ENCODE measurements at places on chromosomes 7 and 10.
A peak's percentile ranks its signal among the peaks of the same experiment; 100 is the strongest.

DNA sequence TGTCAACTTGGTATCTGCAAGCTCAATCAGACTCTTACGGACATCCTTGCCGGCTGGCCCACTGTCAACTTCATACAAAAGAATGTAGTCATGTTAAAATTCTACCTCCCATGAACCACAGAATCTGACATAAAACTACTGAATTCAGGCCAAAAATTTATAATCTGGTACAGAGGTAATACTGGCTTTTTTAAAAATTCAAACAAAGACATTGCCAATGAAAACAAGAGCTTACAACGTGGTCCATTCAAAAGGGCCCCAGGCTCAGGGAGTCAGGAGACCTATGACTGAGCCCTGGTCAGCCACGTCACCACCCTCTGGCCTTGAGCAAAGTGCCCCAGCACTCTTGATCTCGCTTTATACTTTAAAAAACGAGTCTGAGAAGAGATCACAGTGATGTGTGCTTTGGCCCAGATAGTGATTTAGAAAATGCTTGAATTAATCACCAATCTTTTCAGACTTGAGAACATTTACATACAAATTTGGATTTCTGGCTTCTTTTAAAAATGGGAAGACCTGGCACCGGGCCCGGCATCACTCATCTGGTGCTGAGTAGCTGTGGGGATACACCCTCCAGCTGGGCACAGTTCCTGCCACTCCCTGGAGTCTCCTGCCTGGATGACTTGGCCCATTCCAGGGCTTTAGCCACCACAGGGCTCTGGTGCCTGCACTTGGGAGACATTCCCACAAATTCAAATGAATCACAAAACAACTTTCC lies 94.1 kb downstream of the PIP4K2A start:
- no peak for DNase-seq

GRCh38 chr7:144691240-144691639 lies 144.6 kb downstream of the TPK1 start:
- DNase-seq: peak; percentile 5

GRCh38 chr10:74384615-74385183 lies 233.7 kb downstream of the ADK start:
- no peak for DNase-seq

- DNase-seq: no peak
Measured at GRCh38 chr7:155344270-155344617, 46.6 kb downstream of the INSIG1 start.

- no peak for DNase-seq
Measured at GRCh38 chr10:110522365-110522988, 24.8 kb downstream of the DUSP5 start.

DNA sequence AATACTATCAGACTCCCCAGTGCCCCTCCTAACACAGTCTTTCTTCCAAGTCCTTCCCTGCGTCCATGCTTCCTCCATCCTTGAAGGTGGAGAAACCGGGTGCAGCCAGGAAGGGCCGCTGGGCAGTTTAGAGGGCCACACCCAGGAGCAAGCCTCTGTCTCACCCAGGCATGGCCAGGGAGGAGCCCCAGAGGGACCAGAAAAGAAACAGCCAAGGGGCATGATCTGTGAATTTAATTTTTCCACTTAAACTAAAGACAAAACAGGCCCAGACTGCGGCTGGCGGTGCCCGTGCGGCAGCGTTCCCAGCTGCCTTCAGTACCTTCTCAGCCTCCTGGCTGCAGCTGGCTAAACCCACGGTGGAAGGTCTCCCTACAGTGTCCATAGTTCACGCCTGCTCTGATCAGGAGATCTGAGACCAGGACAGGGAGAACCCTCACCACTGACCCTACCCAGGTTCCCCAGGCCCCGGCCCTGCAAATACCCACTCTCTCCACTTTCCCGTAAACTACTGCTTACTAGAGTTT lies 12.9 kb downstream of the UNCX start:
- no peak for DNase-seq

- DNase-seq: no peak
Measured at GRCh38 chr7:33774762-33775523, 130.4 kb upstream of the BMPER start.

GRCh38 chr10:6528198-6528950 lies 51.7 kb downstream of the PRKCQ start:
- DNase-seq: no peak

DNA sequence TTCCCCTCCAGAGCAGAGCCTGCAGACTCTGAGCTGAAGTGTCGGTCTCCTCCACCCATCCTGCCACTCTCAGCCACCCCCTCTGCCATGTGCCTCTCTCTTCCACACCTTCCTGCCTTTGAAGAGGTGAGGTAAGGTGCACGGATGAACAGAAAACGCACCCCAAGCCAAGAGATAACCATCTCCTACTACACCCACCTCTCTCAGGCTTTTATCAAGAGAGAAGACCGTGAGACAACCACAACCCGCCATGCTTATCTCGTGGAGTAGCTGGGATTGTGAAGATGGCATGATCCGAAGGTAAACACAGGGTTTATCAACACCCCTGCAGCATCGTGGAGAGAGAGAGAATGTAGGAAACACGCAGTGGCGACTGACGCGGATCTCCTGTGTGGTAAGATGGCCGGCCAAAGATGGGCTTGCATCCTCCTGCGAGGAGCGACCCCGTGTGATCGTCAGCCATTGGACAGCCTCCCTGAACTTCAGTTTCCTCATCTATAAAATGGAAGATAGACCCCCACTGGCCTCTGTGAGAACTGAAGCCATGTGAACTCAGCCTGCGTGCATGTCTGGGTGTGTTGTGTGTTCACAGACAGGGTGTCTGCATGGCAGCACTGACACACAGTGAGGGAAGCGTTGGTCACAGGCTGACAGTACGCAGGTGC lies 219.0 kb downstream of the DIP2C start:
- peak; percentile 68 for DNase-seq

DNA sequence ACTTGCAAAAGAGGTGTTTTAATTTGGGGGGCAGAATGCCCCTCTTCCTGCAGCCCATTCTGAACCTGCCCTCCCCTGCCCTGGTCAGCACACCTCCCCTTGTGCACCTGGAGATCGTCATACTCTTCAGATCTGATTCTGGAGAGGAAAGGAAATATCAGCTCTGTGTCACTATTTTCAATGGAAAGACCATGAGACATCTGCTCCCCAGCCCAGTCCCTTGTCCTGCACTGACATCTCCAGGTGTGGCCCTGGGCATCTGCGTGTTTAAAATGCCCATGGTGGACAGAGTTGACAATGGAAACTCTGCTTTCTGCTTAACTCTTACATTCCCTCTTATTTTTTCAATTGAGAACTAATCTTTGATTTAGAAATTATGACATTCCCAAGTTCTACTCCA lies 41.6 kb upstream of the RASGEF1A start:
- DNase-seq: no peak

- no peak for DNase-seq
Measured at GRCh38 chr7:133367561-133367960, 114.7 kb downstream of the EXOC4 start.

GRCh38 chr7:82677493-82677892 lies 233.9 kb upstream of the CACNA2D1 start:
- peak; percentile 58 for DNase-seq

DNA sequence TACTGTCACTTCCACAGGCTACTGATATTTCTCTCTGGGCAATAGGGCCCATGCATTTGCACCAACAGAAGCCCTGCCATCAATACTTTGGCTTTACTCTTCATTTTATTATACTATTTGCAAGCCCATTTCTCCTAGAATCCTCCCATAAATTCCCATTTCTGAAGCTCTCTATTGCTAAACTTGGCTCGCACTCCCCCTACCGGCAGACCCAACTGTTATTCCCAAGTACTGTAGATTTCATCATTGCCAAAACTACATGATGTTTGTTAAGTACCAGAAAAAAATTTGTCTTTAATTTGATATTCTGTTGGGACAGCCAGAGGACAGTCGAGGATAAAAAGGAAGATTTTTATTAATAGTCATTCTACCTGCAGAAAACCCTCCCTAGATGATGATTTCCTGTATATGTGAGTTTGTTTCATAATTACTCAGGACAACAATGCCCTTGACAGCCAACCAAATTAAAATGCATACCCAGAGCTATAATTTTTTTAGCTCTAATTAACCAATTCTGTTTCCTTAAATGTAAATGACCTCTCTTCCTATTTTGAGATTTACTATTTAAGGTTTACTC lies 298.6 kb downstream of the REEP3 start:
- DNase-seq: no peak

DNA sequence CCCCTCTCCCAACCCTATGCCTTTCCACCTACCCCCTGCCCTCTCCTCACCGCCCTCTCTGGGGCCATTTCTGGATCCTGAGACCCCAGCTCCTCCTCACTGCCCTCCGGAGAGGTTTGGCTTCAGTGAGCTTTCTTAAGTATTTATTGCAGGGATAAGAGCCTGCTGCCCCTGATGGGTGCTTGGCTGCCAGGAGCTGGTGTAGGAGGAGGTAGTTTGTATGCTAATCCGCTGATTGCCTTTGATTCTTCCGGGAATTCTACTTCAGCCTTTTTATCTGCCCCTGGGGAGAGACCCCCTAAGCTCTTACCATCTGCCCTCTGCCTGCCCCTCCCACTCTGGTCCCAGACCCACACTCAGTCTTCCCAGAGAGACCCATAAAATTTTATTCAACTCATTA lies 263.5 kb upstream of the PODXL start:
- DNase-seq: no peak

- DNase-seq: no peak
Measured at GRCh38 chr10:26655746-26656145, 41.8 kb upstream of the PDSS1 start.

GRCh38 chr7:21947946-21948345 lies 2.2 kb upstream of the CDCA7L start:
- no peak for DNase-seq

- DNase-seq: no peak
Measured at GRCh38 chr10:93579089-93579488, 12.6 kb downstream of the FFAR4 start.

- no peak for DNase-seq
Measured at GRCh38 chr10:69269761-69270160, 8.5 kb upstream of the HK1 start.

DNA sequence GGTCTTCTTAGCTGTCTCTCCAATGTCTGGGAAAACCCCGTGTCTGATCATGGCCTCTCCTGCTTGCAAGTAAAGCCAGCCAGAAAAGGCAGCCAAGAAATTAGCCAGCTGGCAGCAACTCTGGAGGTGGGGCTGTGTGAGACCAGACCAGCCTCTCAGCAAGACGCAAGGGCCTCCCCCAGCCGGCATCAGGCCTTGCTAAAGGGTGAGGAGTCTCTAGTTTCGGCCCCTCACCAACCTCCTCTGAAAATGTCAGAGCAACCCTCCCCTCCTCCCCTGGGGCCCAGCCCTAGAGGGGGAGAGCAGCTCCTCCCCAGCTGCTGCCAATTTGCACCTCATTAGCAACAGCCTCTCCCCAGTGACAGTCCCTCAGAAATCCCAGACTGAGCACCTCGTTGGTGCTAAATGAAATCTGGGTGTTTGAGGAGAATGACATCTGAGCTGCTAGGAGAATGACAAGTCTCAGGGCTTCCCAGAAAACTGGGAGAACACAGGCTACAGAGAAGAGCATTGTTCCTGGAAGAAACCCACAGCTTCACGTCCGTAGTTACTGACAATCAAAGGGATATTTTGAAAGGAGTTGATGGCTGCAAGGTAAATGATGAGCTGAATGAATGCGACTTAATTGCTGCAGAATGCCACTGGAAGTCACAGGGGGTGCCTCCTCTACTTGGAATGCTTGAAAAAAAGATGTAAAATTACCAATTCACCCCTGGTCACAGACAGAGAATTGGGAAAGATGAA lies 25.9 kb downstream of the DGKI start:
- no peak for DNase-seq

GRCh38 chr10:132468216-132468615 lies 69.4 kb upstream of the INPP5A start:
- DNase-seq: no peak

DNA sequence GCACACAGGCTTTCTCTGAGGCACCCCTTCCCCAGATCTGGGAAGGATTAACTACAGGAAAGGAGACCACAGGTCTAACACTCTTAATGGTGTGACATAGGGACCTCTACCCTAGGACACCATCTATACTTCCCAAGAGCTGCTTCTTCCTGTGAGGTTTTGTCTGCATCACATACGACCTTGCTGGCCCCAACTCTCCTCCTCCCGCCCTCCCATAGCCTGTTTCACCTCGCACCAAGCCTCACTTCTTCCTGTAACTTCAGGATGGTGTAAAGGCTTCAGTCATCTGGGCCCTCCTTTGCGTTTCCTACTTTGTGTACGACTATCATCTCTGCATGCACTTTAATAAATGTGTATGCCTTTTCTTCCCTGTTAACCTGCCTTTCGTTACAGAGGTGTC lies 274.3 kb downstream of the KLF6 start:
- no peak for DNase-seq

DNA sequence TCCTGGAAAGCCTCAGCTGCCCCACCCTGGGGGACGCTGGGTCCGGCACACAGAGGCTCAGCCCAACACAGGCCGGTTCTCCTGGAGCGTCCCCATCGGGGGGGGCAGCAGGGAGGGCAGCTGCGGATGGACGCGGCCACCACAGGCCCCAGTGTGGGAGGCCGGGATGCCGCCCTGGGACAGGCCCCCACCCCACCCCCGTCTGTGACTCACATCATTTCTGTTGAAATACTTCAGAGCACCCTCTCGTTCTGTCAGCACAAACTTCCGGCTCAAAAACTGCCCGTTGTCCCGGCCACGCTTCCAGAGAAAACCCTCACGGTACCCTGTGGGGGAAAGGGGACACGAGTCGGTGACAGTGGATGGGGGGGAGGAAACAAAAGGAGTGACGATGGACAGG lies 28.5 kb downstream of the GET4 start:
- no peak for DNase-seq

GRCh38 chr10:4765428-4765827 lies 60.6 kb upstream of the AKR1E2 start:
- DNase-seq: no peak

- DNase-seq: no peak
Measured at GRCh38 chr7:31663072-31663471, 23.9 kb upstream of the PPP1R17 start.

- no peak for DNase-seq
Measured at GRCh38 chr7:44378744-44379143, 53.4 kb upstream of the CAMK2B start.

- DNase-seq: no peak
Measured at GRCh38 chr10:89053555-89053954, 63.0 kb downstream of the FAS start.

DNA sequence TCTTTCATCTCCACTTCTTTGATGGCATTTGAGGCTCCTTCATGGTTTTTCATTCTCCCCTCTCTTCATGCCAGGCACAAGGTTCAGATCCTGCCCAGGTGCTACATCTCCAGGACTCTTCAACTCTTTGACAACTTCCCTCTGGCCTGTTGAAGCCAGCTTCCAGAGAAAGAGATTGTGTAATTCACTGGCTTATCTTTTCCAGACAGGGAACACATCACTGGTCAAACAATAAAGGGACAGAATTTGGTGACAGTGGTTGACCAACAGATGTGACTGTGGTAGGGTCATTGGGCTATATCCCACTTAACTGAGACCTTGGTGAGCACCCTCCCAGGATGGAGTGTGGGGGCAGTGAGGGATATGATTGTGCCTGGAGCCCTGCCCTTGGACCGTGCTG lies 111.4 kb upstream of the AGK start:
- no peak for DNase-seq

GRCh38 chr10:32454148-32454547 lies 8.2 kb downstream of the CCDC7 start:
- DNase-seq: no peak

Measured in CD4-positive, alpha-beta T cell treated with Interleukin-17A for 1 hour (primary cell).